ENCODE measurements at places on chromosomes 1 and 21. TPM values are rescaled to one million over a fixed set of nuclear protein-coding genes. Genes with fewer than 3 reads are reported as not detected.

DNA sequence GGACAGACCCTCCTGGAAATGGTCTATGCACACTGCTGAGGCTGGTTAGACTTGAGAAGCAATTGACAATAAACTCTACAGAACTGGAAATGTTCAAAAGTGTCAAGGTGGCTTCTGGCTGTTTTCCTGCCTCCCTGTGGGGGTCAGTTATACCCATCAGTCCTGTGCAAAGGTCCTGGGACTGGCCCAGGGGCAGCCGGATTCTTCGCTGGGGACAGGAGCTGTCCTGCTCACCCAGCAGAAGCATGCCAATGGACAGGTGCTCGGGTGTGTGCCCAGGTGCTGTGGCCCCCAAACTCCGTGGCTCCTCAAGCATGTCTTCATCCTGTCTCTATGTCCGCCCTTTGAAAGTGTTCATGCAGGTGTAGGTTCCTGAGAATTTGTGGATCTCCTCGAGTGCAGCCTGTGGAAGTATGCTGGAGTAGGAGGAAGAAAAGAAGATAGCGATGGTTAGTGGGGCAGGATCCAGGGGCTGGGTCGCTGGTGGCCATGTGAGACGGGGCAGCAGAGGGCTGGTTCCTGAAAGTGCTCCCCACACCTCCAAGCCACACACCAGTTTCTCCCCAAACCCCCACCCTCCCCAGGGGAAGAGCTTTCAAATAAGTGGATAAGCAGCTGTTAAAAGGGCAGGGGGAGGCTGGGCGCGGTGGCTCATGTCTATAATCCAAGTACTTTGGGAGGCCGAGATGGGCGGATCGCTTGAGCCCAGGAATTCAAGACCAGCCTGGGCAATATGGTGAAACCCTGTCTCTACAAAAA lies 49.8 kb downstream of the DHRS3 start:
- no peak for DNase-seq

- no peak for DNase-seq
These were observed 744 bp upstream of the WDR26 start for GRCh38 chr1:224435318-224435763.

The MATN1 gene
- total RNA-seq, result not detected

- DNase-seq, result peak; percentile 20
These were observed 183.3 kb upstream of the TMEM51 start for GRCh38 chr1:14970115-14970798.

DNA sequence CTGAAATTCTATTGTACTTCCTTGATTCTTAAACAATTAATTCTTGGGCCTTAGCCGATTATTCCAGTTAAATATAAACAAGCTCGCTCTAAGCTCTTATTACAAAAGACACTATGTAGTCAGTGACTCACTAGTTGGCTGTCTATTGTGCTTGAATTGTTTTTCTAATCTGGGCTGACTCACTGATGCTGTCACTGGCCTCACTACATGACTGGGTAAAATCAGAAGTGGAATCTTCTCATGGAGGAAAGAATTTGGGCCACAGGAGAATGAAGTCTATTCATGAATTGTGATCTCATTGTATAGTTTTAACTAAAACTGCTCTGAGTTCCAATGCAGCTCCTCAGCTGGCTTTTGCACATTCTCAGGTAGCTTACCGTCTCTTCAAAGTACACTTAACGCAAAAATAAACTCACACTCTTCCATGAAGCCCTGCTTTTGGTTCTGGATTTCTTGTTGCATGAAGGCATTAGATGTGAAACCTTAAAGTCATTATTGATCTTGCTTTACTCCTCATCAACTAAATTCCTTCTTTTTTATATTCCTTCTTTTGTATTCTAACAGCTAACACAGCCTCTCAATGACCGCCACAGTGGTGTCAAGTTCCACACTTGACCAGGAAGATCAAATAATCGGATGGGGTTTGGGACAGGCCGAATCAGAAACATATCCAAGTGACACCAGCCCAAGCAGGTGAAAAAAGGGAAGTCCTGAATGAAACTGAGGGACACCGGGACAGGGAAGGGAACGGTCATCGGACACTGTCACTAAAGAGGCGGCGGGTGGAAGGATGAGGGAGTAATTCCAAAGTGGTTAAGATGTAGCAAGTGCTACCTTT lies 80.9 kb upstream of the LBR start:
- peak; percentile 92 for DNase-seq

GRCh38 chr1:107683191-107683657 lies 281.8 kb downstream of the VAV3 start:
- DNase-seq, result no peak

DNA sequence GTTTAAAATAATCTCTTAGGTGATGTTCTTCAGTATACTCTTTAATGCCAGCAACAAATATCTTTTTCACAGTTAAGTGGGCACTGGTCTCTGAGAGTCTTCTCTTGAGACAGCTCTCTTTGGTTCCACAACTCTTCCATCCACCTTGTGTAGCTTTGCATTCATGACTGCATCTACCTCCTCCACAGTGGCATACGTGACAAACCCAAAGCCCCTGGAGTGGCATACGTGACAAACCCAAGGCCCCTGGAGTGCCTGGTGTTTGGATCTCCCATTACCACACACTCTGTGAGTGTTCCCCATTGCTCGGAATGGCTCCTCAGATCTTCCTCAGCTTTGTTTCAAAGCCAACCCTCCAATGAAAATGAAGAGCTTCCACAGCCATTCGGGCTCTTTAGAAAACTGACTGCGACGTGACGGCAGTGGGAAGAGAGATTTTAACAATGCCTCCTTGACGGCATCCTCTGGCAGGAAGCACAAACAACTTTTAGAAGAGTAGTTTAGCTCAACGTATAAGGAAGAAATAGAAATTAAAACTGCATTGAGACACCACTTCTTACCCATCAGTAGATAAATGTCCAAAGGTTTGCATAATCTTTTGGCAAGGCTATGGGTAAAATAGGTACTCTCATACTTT lies 45.8 kb downstream of the SLC30A7 start:
- no peak for DNase-seq

GRCh38 chr1:78297836-78298235 lies 192.9 kb upstream of the PTGFR start:
- DNase-seq, result no peak

The SUSD4 gene
- not detected for total RNA-seq

The LEPR gene
- total RNA-seq, result 10.2 TPM

The NBPF10 gene
- 0.66 TPM for total RNA-seq

Data from pulmonary artery endothelial cell (primary cell).